ENCODE measurements at places on chromosomes 3 and 15.

GRCh38 chr15:84081391-84082168 is 154.0 kb upstream of the GOLGA6L4 start:
- DNase-seq: peak; percentile 6

GRCh38 chr15:68045289-68046265 is 8.5 kb upstream of the PIAS1 start:
- no peak for DNase-seq

- DNase-seq: peak; percentile 35
These were observed 816.3 kb downstream of the FHIT start for GRCh38 chr3:60434950-60435349.

- DNase-seq: no peak
These were observed 200.5 kb downstream of the AKAP13 start for GRCh38 chr15:85580879-85581278.

DNA sequence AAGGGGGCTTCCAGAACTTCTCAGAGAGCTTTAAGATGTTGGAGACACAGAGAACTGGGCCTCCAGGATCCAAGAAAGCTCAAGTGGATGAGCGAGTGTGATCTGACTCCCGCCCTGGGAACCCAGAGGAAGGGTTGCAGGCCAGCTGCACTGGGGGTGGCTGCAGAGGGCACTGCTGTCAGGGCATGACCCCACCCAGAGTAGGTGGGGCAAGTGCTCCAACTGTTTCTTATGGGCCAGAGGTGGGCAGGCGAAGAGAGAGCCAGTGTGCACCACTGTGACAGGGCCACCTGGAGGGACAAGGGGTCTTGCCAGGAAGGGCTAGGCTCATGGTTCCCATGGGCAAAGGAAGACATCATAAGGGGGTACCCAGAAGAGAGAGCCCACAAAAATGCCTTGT is 48.8 kb downstream of the EXOG start:
- no peak for DNase-seq

DNA sequence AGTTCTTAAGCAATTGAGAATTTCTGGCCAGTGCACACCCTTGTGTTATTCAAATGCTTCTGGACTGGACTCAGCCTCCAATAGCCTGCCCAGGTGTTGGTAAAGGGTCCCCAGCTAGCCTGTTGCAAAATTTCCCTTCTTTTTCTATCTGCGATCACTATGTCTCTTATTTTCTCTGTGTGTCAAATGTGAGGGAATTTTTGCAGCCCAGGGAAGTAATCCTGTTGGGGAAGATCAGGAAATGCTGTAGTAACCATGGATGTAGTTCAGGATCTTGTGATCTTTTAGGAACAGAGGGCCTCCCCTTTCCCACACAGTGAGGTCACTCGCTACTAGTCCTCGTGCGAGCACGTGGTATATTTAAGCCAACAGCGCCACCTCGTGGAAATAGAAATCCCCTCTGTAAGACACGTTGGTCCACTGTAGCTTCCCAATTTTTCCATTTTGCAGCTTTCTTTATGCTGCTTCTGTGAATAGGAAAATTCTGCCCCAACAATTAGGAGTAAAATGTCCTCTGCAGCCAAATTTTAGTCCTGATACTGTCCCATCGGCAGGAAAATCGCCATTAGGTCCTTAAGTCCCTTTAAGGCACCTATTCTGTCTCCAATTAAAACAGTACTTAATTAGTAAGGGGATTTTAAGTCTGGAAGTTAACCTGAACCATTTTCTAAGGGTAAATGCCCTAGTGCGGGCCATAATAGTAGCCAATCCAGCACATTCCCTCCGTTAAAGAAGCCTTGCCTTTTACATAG is 4.0 kb upstream of the SMCO1 start:
- peak; percentile 16 for DNase-seq

GRCh38 chr15:100730655-100731266 is 128.4 kb downstream of the ASB7 start:
- DNase-seq: no peak

DNA sequence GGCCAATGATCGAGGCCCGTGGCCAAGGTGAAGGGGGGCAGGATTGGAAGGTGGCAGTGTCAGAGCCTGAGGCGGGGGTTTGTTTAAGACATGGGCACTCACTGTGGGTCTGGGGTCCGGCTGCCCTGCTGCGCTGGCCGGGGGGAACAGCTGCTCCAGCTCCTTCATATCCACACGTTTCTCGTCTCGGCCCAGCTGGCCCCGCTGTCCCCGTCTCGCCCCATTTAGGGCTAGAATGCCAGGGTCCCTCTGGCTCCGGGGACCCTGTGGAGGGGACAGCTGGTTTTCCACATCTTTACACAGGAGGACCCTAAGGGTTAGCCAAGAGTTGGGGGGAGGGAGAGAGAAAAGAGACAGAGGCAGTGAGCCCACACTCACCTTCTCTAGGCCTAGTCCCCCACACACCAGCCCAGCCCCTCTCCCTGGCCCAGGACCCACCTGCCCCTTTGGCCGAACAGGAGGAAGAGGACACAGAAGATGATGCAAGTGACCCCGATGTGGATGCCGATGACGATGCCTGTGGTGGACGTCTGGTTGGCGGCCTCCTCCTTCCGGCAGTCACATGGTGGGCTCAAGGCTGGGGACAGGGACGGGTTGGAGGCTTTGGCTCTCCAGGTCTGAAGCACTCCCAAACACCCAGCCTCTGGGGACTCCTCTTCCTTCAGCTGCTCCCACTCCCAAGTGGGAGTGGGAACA is 25.0 kb downstream of the RNU5B-1 start:
- DNase-seq: no peak

GRCh38 chr3:123758081-123758564 is 126.0 kb downstream of the MYLK start:
- no peak for DNase-seq

DNA sequence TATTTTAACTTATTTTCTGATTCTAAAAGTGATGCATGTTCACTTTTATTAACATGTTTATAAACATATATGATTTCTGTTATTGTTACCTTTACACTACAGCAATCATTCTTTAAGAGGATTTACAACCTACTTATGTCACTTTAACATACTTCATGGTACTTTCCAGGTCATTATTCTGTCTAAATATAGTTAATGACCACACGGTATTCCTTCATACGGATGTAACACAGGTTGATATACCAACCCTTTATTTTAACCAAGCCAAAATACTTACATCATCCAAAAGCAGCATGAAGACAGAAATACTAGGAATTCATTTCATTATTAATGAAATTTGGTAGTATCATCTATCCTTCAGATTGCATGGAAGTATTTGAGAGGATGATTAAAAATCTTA is 18.6 kb downstream of the PIK3R4 start:
- DNase-seq: no peak

GRCh38 chr3:161838021-161838420 is 341.4 kb downstream of the OTOL1 start:
- DNase-seq: no peak

DNA sequence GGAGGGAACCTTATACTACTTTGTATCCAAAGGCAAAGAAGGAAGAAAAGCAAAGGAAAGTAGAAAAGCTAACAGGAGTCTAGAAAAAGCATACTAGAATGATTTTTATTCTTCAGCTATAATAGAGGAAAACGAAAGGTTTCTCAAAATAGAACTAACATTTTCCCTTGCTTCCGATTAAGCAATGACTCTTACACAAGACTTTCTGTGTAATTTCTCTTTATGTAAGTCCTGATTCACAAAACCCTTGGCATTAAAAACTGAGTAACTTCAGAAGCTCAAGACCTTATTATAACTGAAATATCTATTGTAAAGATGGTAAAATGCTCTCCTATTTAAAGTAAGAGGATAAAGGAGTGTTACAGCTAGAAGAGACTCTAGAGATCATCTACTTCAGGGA is 97.4 kb downstream of the DTWD1 start:
- peak; percentile 72 for DNase-seq

- peak; percentile 89 for DNase-seq
These were observed 44.5 kb downstream of the CTDSPL start for GRCh38 chr3:37905987-37906674.

DNA sequence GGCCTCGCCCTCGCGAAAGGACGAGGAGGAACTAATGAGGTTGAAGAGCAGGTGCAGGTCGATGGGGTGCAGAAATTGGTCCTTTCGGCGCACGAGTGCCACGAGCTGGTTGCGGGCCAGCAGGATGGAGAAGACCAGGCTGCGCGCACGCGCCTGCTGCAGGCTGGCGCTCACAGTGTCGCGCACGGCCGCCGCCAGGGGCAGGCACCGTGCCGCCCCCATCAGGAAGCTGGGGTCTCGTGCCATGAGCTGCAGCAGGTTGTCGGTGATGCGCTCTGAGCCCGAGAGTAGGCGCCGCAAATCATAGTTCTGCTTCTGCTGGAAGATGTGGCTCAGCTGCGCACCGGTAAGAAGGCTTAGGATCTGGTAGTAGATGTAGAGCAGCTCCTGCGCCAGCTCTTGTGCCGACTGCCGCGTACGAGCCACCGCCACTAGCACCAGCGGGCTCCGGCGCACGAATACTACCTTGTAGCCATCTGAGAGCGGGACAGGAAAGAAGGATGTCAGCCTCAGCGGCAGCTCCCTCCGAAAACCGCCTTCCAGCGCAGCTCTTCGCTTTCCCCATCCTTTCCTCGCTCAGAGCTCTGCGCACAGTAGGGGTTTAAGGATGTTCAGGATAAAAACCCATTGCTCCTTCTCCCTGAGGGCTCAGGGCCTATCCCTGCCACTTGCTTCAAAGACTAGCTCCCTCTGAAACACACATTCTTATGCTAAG is 6.9 kb upstream of the MST1R start:
- no peak for DNase-seq

DNA sequence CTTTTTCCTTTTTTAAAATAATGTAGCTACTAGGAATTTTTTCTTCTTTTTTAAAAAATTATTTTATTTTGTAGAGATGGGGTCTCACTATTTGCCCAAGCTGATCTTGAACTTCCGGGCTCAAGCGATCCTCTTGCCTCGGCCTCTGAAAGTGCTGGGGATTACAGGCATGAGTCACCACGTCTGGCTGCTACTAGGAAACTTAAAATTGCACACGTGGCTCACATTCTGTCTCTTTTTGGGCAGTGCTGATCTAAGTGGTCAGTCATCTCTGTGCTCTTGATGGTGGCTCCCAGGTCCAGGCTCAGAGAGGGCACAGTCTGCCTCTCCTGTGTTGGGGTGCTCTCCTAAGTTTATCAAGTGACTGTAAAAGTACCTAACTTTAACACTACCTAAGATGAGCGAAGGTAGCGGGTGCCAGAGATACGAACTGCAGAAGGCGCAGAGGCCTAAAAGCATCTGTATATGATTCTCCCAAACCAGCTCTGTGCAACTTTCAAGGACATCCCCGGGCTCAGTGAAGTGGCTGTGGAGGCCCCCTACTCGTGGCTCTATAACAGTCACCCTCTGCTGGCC is 52.9 kb upstream of the SEC13 start:
- peak; percentile 9 for DNase-seq

DNA sequence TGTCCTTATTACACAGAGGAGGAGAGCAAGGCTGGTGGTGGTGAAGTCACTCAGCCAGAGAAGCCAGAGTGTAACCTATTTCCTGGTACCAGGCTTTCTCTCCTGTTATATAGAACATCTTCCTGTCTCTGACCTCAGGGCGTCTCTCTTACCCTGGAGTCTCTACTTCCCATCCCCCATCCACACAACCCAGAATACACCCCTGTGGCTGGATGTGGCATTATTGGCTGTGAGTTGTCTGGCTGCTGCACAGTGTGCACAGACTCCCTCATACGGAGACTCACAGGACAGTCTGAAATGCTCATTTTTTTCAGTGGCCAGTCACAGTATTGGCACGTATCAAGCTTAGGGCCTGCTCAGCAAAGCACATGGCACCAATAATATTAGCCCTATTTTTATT is 8.6 kb downstream of the PODXL2 start:
- no peak for DNase-seq

DNA sequence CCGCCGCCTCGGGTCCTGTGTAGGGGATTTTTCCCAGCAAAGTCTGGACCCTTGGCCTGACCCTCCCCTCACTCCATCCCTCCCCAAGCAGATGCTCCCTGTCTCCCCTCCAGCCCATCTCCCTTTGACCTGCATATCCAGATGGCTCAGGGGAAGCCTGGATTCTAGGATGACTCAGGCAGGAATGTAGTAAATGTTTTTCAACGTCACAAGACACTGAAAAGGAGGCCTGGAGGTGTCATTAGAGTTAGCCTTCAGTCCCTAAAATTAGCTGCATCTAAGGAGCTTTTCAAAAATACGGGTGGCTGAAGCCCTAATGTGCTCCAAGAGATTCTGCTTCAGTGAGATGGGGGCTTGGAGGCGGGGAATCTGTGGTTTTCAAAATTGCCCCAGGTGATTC is 7.2 kb downstream of the ACAN start:
- peak; percentile 71 for DNase-seq

DNA sequence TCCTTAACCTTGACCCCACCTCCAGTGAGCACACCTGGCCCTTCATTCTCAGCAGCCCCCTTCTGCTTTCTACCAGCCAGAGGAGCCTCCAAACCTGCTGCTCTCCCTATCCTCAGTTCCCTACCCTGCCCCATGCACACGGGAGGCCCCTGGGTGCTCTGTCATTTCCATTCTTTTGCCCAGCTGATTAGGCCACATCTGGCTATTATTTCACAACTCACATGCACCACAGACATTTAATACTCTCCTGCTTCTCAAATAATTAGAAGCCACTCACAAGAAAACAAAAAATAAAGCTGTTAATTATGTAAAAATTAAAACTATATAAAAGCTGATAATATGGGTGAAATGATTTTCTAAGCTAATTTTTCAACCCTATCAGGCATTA is 50.7 kb downstream of the MYLK start:
- no peak for DNase-seq

DNA sequence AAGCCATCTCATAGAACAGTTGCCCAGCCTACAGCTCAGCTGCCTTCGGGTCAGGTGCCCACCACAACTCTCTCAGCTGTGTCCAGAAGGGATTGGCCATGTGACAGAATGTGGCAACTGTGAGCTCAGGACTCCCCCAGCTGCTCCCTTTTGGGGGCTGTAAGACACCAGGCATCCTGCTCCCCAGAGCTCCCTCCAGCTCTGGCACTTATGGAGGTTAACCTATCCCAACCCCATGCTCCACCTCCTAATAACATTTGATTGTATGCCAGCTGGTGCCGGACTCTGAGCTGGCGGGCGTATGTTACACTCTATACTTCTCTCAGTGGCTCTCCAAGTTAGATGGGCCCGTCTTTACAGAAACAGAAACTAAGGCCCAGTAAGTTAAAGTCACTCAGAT is 222.8 kb downstream of the FAM43A start:
- no peak for DNase-seq

GRCh38 chr3:113654310-113654709 is 42.1 kb downstream of the USF3 start:
- DNase-seq: no peak

GRCh38 chr3:108103886-108104797 is 13.3 kb upstream of the CD47 start:
- peak; percentile 86 for DNase-seq

- DNase-seq: no peak
These were observed 303.8 kb downstream of the TLE3 start for GRCh38 chr15:69793781-69794451.

DNA sequence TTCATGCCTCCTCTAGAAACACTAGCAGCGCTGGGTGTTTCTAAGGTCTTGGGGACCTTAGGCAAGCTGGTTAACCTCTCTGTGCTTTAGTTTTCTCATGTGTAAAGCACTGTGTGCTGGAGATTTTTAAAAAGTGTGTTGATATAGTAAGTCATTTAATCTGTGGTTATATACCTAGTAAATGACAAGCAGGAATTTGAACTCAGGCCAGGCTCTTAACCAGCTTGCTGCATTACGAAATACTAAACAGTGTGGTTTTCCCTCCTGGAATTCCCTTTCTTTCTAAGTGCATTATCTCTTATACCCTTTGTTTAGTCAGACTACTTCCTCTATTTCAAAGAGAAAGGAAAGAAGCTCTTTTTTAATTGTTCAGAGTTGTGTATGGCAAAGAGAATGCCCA is 26.5 kb downstream of the NEO1 start:
- no peak for DNase-seq

GRCh38 chr3:133413161-133414020 is 13.5 kb downstream of the BFSP2 start:
- DNase-seq: peak; percentile 53

GRCh38 chr15:67181221-67181639 is 73.2 kb downstream of the AAGAB start:
- no peak for DNase-seq

Measured in umbilical cord (tissue), 2 donors.